Memory B cell (primary cell): ENCODE measurements at places on chromosomes 13 and 19.

DNA sequence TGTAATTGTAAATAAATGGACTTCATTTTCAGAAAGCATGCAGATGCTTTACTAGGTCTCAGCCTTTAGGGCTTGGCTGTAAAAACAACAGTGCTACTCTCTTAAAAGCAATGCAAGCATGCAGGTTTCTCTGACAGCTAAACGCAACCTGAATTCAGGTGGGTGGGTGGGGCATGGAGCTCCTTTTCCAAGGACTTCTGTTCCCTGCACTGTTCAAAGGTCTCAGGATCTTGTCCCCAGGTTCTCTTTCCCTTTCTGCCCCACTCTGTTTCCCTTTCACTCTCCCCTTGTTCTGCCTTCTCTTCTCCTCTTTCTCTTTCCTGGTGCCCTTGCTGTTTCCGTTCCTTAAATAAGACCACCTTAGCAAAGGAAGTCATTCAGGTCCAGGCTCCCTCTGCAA, 1527.5 kb upstream of the SLC10A2 start:
- DNase-seq = no peak

DNA sequence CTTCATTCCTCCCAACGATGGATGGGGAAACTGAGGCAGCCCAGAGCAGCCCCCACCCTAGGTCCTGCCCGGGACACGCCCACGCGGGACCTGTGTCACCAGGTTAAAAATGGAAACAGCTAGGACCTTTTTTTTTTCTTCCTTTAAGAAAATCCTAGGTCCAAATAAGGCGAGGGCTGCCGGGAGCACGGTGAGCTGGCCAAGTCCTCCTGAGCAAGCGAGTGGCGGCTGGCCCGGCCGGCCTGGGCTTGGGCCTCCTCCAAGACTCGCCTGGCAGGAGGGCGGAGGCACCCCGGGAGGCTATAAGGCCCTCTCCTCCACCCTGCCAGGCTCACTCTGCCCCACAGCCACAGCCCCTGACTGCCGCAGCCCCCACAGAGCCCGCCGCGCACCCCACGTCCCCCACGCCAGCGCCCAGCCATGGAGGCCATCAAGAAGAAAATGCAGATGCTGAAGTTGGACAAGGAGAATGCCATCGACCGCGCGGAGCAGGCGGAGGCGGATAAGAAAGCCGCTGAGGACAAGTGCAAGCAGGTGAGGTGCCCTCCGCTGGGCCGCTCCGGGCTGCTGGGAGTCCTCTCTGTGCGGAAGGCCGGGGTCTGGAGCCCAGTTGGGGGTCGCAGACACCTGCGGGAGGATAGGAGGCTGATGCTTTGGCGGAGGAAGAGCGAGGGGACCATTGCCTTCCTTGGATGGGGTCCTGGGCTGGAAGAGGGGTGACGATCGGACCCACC, 8.9 kb upstream of the TPM4 start:
- DNase-seq = no peak

GRCh38 chr13:113466383-113466782, 13.1 kb upstream of the ADPRHL1 start:
- DNase-seq = no peak

GRCh38 chr13:61253105-61253877, 162.4 kb downstream of the PCDH20 start:
- no peak for DNase-seq

- no peak for DNase-seq
Observed at GRCh38 chr19:1267477-1268225, 1.5 kb upstream of the CIRBP start.

- no peak for DNase-seq
Observed at GRCh38 chr13:111080642-111081041, 34.5 kb upstream of the ARHGEF7 start.

DNA sequence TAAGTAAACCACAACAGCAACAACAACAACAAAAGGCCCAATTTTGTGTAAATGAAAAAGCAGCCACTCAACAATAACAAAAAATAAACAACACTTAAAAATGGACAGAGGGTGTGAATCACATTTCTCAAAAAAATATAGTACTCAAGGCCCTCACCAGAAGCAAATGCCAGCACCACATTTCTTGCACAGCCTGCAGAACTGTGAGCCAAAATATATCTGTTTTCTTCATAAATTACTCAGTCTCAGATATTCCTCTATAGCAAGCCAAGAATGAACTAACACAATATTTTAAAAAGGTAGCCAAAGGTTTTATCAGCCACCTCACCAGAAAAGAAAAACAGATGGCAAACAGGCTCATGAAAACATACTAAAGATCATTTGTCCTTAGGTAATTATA, 3.9 kb upstream of the CD33 start:
- no peak for DNase-seq
